ENCODE measurements at places on chromosomes 4 and X.

- DNase-seq: no peak
These were observed 394.1 kb downstream of the SPRY1 start for GRCh38 chr4:123790681-123791080.

DNA sequence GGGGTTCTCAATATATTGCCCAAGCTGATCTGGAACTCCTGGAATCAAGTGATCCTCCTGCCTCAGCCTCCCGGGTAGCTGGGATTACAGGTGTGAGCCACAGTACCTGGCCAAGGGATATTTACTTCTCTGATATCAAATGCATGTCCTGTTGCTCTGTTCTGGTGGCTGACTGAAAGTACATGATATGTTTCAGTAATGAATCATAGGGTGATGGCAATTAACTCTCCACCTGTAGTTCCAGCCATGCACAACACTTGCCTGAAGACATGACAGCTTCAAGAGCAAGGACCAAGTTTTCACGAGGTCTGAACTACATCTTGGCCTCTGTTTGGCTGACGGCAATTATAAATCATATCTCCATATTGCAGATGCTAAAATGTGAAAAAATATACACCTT lies 9.1 kb downstream of the ZCCHC4 start:
- DNase-seq: no peak

DNA sequence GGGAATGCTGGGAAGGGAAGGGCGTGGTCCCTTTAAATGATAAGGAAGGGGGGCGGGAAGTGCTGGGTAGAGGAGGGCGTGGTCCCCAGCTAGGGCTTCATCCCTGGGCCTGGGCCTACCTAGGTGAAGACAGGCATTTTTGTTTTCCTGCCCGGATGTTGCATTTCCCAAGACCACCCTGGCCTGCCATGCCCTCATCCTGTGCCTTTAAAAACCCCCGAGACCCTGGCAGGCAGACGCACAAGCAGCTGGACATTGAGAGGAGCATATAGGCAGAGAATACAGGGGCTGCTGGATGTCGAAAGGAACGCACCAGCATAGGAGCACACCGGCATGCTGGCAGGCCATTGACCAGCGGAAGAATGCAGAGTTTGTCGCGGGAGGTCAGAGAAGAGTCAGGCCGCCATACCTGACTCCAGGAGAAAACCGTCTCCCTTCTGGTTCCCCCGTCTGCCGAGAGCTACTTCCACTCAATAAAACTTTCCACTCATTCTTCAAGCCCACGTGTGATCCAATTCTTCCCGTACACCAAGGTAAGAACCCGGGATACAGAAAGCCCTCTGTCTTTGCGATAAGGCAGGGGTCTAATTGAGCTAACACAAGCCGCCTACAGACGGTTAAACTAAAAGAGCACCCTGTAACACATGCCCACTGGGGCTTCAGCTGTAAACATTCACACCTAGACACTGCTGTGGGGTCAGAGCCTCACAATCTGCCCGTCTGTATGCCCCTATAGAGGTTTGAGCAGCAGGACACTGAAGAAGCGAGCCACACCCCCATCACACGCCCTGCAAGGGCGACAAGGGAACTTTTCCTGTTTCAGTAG lies 2.9 kb upstream of the AGA start:
- no peak for DNase-seq

DNA sequence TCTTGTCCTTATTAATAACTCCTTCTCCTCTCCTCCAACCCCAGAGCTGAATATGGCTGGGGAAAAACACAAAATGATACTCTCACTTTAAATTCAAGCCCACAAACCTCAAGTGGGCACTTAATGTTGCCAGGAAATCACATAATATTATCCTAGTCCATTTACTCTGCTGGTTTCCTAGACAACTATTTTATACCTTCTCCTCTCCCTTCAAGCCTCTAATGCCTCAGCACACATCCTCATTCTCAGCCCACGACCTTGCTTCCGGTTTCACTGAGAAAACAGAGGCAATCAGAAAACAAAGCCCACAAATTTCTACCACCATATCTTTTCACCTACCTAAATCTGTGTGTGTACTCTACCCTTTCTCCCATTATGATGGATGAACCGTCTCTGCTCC lies 12.1 kb upstream of the CLCN5 start:
- DNase-seq: no peak

DNA sequence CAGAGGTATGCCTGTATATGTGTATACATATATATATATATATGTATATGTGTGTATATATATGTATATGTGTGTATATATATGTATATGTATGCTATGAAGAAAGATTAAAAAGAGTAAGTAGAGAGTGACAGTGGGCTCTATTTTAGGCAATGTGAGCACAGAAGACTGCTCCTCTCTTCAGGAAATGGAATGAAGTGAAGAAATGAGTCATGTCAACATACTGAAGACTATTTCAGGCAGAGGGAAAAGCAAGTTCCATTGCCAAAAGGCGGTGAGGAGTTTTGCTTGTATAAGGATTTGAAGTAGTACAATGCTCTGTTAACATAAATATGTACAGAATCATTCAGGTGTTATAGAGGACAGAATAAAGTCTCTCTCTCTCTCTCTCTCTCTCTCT lies 773.2 kb upstream of the FTHL17 start:
- no peak for DNase-seq

All from activated naive CD8-positive, alpha-beta T cell treated with anti-CD3 and anti-CD28 coated beads, Interleukin-2, amount 50 U/mL, for 16 hours (primary cell).